SJCRH30 (cell line): ENCODE measurements at places on chromosomes 7 and 10.

- peak; percentile 21 for DNase-seq
These were observed 19.0 kb upstream of the CPN1 start for GRCh38 chr10:100100651-100101184.

DNA sequence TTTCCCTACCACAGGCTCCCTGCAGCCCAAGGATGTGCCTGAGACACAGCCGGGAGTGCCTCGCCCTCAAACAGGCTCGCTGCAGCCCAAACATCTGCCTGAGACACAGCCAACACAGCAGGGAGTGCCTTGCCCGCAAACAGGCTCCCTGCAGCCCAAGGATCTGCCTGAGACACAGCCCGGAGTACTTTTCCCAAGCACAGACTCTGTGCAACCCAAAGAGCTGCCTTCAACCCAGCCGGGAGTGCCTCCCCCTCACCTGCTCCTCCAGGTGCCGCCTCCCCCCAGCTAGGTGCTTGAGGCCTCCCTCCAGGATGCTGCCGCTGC, 42.9 kb downstream of the ANTXRL start:
- DNase-seq = no peak

- no peak for DNase-seq
These were observed 4.0 kb downstream of the SNCG start for GRCh38 chr10:86962136-86962980.

- no peak for DNase-seq
These were observed 30.0 kb downstream of the A1CF start for GRCh38 chr10:50855461-50855860.

DNA sequence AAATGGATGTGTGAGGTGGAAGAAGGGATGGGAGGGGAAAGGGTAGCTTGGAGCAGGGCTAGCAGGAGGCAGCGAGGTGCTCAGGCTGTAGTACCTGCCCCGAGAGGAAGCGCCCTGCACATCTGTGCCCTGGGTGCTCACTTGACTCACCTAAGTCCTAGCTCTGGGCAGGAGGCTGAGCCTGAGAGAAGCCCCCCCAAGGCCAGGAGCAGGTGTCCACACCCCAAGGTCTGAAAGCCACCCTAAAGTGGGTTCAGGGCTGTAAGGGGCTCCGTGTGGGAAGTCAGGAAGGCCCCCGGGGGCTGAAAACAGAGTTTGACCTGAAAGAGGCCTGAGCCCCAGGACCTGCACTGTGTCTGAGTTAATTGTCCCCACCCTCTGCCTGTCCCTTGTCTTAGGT, 95.8 kb upstream of the PODXL start:
- no peak for DNase-seq

DNA sequence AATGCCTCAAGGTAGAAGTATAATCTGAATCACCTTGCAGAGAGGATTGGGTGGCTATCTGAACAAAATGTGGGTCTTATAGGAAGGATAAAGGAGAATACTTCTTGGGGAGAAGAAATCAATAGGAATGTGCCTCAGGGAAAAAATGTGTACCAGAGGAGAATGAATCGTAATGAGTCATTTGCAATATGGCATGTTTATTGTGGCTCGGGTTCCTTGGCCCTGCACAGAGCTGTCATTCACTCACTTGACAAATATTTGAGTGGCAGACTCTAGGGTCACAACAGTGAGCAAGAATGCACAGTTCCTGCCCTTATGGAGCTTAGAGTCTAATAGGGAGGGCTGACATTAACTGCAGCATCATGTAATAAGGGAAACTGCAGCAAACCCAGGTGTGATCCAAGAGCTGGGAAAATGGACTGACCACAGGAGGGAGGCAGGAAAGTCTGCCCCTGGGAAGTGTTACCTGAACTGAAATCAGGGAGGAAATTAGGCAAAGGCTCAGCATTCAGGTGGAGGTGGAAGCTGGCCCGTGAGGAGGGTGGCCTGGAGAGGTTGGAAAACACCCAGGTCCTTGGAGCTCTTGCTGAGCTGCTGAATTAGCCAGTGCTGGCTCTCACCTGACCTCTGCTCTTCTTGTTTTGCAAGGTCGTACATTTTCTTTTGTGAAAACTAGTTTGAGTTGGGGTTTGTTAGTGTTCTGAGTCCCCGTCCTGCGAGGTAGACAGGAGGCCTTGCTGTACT, 203.9 kb downstream of the FRMD4A start:
- DNase-seq = no peak

GRCh38 chr7:46963719-46964118, 618.2 kb downstream of the TNS3 start:
- DNase-seq = no peak

DNA sequence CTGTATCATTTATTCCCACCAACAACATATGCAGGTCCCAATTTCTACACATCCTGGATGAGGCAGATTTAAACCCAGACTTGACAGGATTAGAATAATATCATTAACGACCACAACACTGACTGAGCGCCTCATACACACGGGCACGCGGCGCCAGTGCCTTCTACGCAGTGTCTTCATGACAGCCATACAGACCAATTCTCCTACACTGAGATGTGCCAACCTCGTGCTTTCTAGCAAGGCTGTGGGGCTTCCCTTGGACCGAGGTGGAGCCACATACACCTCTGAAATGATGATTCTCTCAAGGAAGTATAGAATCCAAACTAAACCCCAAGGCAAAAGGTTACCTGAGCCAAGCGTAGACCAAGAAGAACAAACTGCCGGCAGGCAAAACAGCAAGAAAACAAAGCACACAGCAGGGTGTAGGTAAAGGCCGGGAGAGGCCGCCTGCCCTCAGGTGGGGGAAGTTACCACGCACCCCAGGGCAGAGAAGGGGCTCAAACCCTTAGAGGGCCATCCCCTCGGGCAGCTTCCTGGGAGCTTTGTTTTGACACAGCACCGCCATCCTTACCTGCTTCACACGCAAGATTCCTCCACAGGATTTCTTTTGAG, 75.8 kb downstream of the DLG5 start:
- no peak for DNase-seq

DNA sequence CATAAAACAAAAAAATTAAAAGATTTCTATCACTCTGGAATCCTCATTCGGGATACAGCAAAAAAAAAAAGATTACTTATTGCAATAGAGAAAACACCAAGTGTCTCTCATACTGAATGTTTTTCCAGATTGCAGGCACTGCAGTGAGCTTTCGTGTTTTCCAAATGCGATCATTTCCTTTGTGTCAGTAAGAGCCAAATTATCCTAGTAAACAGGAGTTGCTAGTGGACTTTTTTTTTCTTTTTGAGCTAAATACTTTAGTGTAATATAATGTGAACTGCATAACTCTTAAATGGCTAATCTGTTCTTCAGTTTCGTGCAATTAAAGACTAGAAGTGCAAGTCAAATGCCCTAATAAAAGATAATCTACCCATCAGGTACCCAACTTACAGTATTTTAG, 44.4 kb upstream of the TOMM7 start:
- no peak for DNase-seq

GRCh38 chr7:1951159-1951536, 281.1 kb downstream of the ELFN1 start:
- DNase-seq = peak; percentile 68

DNA sequence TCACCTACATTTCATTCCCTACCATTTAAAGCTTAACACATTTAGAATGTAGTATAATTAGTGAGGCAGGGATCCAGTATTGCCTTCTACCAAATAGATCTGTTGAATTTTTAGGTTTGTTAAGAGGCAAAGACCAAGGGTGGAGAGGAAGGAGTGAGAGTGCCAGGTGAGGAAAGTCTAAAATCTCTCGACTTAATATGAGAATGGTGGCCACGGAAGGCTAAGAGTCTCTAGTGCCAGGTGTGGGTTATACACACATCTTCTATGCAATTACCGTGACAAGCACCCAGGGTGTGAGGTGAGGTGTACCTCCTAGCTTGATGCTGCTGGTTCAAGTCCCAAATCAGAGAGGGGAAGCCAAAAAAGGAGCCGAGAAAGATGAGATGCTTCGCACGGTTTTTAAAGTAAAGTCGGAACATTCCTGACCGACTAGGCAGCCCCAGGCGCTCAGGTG, 439 bp downstream of the IQUB start:
- DNase-seq = no peak

- peak; percentile 93 for DNase-seq
These were observed at the start of gene TRIL for GRCh38 chr7:28958235-28958979. TSS of gene TRIL (minus strand) at chr7:28958330. CDS start at chr7:28958046, 284 bp downstream.

GRCh38 chr10:132016514-132016913, 34.8 kb upstream of the BNIP3 start:
- no peak for DNase-seq

DNA sequence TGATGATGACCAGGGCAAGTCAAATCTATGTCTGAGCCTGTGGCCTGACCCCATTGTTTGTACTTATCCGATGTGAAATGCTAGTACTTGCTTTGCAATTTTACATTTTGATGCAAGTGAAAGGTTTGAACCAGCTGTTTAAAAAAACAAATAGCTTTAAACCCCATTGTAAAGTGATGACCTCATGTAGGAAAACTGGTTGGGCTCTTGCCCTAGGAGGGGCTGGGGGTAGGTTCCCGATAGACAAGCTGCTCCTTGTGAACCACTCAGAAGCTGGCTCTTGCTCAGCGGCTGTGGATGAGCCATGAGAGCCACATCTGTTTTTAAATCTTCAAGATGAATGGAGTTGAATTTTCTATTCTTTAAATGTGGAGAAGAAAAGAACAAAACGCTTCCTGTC, 185.3 kb downstream of the WDR11 start:
- peak; percentile 58 for DNase-seq
